ENCODE measurements at places on chromosomes 2 and 18. TPM values are rescaled to one million over a fixed set of nuclear protein-coding genes. Genes with fewer than 3 reads are reported as not detected.

GPAT2 gene
- total RNA-seq, result not detected

DNA sequence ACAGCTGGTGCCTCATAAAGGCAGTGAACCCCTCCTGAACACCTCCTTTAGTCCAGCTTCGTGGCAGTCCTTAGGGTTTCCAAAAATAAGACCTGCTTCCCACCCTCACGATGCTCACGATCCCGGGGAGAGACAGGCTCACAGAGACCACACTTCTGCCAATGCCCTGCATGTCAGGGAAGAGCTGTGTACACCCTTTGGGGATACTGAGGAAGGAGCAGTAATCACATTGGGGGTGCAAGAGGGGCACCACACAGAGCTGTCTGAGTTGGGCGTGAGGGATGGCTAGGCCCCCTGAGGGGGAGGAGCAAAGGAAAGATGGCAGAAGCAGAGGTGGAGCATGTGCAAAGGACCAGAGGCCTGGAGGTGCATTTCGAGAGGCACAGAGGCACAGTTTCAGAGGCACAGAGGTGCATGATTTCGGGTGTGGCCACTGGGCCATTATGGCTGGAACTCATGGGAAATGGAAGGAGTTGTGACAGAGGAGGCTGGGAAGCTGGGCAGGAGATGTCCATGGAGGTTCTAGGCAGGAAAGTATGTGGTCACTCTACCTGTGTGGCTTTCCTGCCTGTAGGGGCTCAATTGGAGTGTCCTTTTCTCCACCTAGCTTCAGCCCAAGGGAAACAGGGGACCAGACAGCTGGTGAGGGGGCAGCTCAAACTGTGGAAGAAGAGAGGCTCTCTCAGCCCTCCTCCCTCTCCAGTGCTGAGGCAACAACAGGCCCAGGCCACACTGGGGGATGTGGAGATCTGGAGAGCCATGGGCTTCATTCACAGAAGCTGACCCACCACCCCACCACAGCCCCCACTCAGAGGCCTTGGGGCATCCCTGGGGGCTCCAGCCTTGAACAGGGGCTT is 115.9 kb downstream of the CAPN13 start:
- DNase-seq, result no peak
- H3K27me3 ChIP-seq, result peaks cover 5% of the 10 kb centered on the region
- no peaks in the 10 kb centered on the region for H3K36me3 ChIP-seq
- H3K4me1 ChIP-seq, result no peaks in the 10 kb centered on the region

BMP10 gene
- total RNA-seq, result not detected

DNA sequence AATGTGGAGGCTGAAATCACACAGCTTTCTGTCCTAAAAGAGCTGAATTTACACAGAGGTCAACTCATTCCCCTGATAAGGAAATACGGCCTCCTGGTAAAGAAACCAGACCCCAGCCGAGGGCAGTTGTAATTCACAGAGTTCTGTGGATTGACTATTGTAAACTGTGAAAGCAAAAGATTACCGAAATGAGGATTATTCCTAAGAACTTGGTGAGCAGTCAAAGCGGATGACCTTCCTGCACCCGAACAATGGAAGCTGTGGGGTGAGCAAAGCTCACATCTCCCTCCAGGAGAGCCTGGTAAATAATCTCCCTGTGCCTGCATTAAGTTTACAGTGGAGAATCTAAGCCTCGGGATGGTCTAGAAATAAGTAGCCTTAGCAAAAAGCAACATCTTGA is 138.2 kb upstream of the PXDN start:
- H3K27ac ChIP-seq, result no peak overlapping the region
- no peaks in the 10 kb centered on the region for H3K4me1 ChIP-seq
- no peaks in the 10 kb centered on the region for H3K36me3 ChIP-seq
- no peak overlapping the region for H3K4me3 ChIP-seq
- H3K27me3 ChIP-seq, result peaks cover 59% of the 10 kb centered on the region
- DNase-seq, result peak; percentile 43

VWC2L gene
- total RNA-seq, result not detected

- H3K27me3 ChIP-seq, result no peaks in the 10 kb centered on the region
- H3K36me3 ChIP-seq, result no peaks in the 10 kb centered on the region
- no peak for DNase-seq
- no peak overlapping the region for H3K4me3 ChIP-seq
These were observed 45.9 kb upstream of the AAK1 start for GRCh38 chr2:69689466-69689865.

- peaks cover 1% of the 10 kb centered on the region for H3K27me3 ChIP-seq
- no peak overlapping the region for H3K27ac ChIP-seq
- DNase-seq, result no peak
- H3K4me3 ChIP-seq, result no peak overlapping the region
These were observed 4.7 kb upstream of the HPCAL1 start for GRCh38 chr2:10297959-10298531.

DNA sequence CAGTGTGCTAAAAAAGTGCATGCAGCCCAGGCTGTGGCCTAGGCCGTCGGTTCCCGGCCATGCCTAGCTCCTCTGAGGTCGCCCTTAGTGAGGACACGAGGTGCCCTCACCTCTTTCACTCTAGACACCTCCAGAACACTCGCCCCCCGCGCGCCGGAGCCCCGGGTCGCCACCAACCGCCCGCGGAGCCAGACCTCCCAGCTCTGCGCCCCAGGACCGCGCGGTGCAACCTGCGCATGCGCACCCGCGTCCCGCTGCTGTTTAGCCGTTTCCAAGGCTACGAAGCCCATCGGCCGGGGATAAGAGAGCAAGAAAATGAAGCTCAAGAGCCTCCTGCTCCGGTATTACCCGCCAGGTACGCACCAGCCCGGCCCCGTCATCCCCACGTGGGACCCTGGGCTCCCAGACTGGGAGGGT is at the start of gene DAW1:
Gene DAW1 (plus strand): TSS at position 257 of the 417 bp plus-strand sequence. CDS start 59 bp downstream, at position 316.
- DNase-seq, result peak; percentile 83
- peaks cover 7% of the 10 kb centered on the region for H3K4me1 ChIP-seq
- no peaks in the 10 kb centered on the region for H3K36me3 ChIP-seq
- H3K27ac ChIP-seq, result no peak within 1 kb of the TSS
- peaks cover 34% of the 10 kb centered on the region for H3K27me3 ChIP-seq
- peak within 1 kb of the TSS; percentile 71 for H3K4me3 ChIP-seq

- H3K27me3 ChIP-seq, result no peaks in the 10 kb centered on the region
- no peak overlapping the region for H3K4me3 ChIP-seq
- DNase-seq, result no peak
- H3K4me1 ChIP-seq, result no peaks in the 10 kb centered on the region
- no peak overlapping the region for H3K27ac ChIP-seq
- H3K36me3 ChIP-seq, result no peaks in the 10 kb centered on the region
These were observed 34.1 kb upstream of the SLC39A10 start for GRCh38 chr2:195622966-195623365.

TAF4B gene
- 7.2 TPM for total RNA-seq

DNA sequence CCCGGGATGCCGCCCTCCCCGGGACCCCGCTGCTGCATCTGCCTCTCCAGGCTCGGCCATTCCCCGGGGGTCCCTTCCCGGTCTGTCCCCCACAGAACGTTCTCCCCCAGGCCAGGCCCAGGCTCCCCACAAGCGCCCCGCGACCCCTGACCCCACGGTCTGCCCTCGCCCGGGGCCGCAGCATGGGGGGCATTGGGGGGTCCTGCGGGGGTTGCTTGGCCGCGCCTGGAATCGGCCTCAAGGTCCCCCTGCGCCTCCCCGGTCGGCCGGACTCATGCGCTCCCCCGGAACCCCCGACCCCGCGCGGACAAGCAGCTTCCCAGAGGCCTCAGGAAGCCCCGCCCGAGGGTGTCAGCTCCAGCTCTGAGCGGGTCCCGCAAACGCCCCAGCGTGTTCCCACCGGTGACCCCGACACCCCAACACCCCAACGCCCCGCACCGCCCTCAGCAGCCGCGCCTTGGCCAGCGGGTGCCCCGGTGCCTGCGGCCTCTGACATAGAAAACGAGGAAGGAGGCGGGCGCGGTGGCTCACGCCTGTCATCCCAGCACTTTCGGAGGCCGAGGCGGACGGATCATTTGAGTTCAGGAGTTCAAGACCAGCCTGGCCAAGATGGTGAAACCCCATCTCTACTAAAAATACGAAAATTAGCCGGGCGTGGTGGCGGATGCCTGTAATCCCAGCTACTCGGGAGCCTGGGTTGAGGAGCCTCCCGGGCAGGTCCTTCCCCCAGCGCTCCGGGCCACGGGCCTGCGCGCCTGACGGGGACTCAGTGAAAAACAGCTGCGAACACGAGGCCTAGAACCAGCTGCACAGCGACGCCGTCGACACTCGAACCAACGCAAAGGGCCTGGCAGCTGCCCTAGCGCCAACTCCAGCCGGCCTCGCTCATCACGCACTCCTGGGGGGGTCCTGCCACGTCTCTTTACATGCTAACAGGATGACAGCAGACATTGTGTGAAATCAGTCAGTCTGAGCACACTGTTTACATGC is 61.8 kb upstream of the CTDP1 start:
- no peaks in the 10 kb centered on the region for H3K27me3 ChIP-seq
- no peak overlapping the region for H3K4me3 ChIP-seq
- no peaks in the 10 kb centered on the region for H3K4me1 ChIP-seq
- no peak overlapping the region for H3K27ac ChIP-seq

MC5R gene
- 0.54 TPM for total RNA-seq

SPP2 gene
- not detected for total RNA-seq

MALL gene
- 2.7 TPM for total RNA-seq

DNA sequence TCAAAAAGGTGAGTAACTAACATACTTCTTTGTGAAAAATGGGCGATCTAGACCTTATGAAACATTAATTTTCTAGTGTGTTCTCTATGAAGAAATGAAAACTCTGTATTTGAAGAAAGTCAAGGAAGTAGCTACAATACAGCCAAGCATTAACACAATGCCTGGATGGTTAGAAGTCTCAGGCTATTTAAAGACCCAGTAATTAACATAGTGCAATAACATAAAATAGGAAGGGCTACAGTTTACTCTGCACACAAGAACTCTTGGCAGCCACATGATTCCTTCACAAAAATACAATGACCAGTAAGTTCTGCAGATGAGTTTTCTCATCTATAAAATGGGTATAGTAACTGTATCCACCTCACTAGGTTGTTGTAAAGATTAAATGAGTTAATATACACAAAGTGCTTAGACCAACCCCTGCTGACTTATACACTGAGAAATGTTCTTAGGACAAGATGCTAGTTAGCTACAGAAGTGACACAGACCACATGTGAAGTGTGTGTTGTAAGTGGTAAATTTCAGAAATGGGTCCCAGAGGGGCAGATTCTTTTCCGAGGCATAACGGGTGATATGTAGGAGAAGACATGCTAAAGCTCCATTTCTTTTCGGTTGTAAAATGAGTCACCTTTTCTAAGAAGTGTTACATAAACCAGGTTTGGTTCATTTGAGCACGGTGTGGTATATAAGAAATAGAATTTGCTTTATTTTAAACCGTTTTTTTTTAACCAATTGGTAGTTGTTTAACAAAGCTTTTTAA is 61.8 kb downstream of the CXCR4 start:
- no peak overlapping the region for H3K4me3 ChIP-seq
- DNase-seq, result no peak
- H3K27ac ChIP-seq, result no peak overlapping the region

ASTL gene
- total RNA-seq, result not detected

STEAP3 gene
- 7.9 TPM for total RNA-seq

GAREM2 gene
- 8.1 TPM for total RNA-seq
